ENCODE measurements at places on chromosomes 2 and 18.

DNA sequence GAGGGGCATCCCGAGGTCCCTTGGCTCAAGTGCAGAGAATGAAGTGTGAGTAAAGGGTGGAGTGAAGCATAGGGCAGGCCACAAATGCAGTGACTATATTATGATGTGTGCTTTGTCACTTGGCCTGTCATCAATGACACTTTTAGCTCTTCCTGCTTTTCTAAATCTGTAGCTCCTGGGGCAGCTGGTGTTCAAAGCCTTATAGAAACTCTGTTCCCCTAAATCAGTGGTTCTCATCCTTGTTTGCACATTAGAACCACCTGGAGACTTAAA, 135.6 kb upstream of the LGALSL start:
- DNase-seq: no peak

DNA sequence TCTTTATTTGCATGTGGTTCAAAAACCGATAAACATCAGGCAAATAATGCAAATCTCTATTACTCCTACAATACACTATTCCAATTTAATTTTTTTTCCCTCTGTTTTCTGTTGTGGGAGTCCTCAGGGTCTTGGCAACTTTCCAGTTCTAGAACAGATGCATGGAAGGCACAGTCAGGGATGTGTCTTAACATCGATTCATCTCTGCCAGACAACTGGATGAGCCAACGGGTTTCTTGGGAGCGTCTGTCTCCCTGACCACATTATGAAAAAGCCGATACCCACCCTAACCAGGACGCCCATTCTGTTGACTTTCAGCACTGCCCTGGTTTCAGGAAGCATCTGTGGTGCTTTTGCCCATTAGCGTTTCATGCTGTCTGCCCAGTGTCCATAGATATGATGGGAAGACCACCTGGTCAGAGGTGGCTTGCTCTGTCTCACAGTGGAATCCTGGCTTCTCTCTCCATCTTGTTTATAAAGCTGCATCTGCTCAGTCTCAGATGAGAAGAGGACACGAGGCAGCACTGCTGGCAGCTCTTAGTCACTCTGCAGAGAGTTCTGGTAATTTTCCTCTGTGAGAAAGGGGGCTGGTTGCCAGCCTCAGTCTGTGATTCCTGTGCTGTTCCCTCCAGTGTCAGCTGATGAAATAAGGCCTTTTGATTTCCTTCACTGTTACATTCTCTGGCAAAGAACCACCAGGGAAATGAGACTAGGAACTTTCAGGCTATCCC, 57.9 kb upstream of the KCNE4 start:
- peak; percentile 99 for DNase-seq

DNA sequence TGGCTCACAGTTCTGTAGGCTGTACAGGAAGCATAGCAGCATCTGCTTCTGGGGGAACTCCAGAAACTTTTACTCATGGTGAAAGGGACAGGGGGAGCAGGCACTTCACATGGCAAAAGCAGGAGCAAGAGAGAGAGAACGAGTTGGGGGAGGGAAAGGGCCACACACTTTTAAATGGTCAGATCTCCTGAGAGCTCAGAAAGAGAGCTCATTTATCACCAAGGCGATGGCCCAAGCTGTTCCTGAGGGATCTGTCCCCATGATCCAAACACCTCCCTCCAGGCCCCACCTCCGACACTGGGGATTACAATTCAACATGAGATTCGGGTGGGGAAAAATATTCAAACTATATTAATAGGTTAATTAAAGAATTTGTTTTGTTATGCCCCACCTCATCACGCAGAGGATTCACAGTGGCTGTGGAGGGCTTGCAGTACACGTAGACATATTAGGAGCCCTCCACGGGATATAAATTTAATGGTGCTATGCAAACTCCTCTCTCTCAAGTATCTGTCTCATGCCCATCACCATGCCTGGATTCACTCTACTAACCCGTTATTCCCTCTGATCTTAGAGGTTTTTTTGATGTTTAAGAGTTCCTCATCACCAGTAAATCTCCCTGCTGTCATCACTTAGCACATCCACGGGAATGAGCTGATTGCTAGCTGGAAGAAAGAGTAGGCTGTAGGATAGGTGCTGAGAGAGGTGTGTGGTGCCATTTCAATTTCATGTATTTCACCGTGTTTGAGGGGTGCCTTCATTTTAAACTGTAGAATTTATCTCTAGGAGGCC, 84.5 kb upstream of the ARHGAP28 start:
- DNase-seq: no peak

DNA sequence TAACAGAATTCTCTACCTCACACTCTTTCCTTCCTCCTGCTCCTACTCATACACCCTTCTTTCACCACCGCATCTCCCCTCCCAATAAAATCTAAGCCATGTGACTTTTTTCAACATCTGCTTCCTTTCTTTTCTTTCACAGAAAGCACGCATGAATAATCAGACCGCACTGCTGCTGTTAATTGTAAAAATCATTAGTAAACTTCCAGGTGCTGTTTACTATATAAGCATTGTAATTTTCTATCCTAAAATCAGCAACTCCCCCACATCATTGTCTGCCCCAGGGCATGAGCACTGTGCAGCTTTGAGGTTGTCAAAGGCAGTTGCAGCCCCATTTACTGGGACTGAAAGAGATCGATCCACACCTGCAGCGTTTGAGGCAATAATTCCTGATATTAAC, 782.6 kb upstream of the ID2 start:
- no peak for DNase-seq

DNA sequence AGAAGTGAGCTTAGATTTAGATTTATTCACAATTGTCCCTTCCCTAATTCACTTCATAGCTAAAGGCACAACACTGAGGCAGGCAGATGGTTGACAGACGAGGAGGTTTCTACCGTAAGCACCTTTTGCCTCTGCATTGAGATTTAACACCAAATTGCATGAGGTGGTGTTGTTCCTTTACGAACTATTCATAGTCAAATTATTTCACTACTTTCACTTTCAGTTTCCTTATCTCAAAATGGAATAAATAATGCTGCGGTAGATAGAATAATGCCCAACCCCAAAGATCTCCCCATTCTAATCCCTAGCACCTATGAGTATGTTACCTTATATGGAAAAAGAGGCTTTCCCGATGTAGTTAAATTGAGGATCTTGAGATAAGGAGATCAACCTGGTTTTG, 58.9 kb upstream of the LINC00305 start:
- no peak for DNase-seq

DNA sequence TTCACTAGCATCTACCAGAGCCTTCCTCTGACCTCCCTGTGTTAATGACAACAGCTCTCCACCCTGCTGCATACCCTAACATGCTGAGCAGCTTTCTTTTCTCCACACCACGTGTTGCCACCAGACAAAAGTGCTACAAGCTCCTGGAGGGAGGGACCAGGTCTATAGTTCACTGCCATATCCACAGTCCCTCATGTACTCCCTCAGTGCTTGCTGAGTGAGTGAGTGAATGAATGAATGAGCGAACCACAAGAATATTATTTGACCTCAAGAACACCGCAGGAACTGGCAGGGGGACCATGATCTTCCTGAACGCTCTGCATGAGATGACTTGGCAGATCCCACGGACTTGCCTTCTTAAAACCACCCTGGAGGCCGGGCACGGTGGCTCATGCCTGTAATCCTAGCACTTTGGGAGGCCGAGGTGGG, 47.4 kb upstream of the CAB39 start:
- DNase-seq: no peak

- DNase-seq: no peak
Measured at GRCh38 chr2:193332941-193333340, 1138.2 kb upstream of the TMEFF2 start.

DNA sequence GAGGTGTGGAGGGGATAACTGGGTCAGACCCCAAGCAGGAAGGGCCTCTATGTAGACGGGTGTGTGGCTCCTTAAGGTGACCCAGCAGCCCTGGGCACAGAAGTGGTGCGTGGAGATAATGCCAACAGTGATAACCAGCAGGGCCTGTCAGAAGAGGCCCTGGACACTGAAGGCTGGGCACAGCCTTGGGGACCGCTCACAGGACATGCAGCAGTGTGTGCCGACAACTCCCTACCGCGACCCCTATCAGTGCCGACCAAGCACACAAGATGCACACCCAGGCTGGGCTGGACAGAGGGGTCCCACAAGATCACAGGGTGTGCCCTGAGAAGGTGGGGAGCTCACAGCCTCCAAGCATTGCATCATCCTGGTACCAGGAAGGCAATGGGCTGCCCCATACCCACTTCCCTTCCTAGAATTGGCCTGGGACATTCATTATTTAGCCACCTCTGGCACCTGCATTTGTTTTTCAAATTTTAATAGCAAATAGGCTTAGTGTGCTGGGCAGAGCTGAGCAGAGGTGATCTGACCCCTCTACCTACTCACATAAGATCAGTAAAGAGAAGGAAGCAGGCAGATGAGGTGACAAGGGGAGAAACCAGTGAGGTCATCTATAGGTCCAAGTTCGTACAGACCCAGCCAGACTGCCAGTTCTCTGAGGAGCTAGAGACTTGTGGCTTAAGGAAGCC, 55.2 kb downstream of the BCL11A start:
- no peak for DNase-seq

- DNase-seq: no peak
Measured at GRCh38 chr2:240250150-240250984, 109.9 kb upstream of the OTOS start.

GRCh38 chr2:45833301-45833967, 182.0 kb downstream of the PRKCE start:
- DNase-seq: no peak

DNA sequence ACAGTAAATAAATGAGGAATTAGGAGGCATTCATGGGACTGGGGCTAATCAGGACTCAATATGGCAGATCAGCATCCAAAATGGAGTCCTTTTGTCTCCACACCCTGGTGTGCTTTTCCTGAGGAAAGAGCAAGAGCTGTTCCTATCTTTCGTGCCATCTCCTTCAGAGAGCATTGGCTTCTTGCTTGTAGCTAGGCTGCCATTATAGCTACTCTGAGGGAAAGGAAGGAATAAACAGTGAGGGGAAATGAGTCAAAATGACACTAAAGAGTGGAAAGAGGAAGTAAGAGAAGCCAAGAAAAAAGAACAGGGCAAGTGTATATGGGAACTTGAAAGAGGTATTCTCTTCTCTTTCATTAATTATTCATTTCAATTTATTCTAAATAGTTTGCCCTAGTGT, 8.4 kb upstream of the NMI start:
- DNase-seq: peak; percentile 7

DNA sequence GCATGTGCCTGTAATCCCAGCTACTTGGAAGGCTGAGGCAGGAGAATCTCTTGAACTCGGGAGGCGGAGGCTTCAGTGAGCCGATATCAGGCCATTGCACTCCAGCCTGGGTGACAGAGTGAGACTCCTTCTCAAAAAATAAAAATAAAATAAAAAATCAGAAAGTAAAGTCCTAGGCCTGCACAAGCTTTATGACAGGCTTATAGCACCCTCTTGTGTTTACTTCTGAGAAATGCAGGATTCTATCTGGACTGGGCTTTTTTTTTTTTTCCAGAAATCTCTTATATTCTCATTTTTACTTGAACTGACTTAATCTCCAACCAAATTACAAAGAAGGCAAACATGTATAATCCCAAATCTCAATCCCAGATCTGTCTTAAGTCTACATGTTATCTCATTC, 26.1 kb upstream of the REG3G start:
- DNase-seq: no peak

DNA sequence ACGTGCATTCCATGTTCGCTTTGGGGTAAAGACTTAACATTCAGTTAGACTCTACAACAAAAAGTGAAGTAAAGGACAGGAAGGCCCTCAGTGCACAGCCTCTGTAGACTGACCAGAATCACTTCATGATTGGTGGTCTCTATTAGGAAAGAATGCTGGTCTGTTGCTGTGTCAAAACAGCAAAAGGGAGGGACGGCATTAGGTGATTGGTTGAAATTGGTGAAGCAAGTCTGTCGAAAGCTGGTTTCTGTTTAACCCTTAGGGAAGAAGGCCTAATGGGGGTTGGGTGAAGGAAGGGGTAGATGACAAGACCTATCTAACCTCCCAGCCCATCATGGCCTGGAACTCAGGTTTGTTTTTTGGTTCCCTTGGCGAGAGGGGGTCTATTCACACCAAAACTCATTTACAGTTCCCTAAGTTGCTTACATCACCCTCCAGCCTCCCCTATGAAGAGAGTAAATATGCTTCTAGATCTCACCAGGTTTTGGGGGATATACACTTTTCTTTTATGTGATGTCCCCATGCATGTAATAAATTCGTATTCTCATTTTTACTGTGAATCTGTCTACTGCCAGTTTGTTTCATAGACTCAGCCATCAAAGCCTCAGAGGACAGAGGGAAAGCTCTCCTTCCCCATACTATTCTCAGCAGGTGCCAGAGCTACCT, 65.6 kb downstream of the TMEM17 start:
- DNase-seq: no peak

- DNase-seq: no peak
Measured at GRCh38 chr18:13247506-13247905, 28.9 kb downstream of the LDLRAD4 start.

- no peak for DNase-seq
Measured at GRCh38 chr2:241390301-241391206, 34.5 kb downstream of the FARP2 start.

DNA sequence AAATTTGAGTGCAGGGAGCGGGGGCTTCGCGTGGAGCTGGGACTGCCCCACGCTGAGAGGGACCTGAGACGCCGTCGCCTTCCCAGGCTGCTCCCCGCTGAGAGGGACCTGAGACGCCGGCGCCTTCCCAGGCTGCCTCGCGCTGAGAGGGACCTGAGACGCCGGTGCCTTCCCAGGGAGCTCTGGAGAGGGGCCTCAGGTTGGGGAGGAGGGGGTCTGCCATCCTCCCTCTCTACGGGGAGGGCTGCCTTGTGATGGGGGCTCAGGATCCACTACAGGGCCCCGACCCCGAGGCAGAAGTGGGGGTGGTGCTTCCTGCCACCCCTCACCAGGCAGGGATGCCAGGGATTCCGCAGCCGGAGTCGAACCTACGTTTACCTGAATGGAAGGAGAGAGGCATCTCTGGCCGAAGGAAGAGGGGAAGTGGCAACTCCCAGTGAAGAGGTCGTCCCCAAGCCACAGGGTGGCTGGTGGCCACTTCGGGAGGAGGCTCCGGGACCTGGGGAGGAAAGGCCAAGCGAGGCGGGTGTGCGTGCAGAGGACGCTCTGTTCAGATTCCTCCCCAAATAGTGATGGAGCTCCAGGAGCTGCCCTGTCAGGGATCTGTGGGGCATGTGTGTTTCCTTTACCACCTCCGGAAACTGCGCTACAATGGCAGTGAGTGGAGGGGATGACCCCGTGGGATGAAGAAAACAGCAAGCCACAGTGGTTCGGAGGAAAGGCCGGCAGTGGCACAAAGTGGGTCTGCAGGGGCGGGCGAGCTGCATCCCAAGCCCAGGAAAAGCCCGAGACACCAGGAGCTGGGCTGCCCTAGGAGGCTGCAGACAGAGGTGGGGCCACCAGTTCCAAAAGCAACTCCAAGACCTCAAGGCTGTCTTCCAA, 108.2 kb upstream of the CTDP1 start:
- DNase-seq: no peak

GRCh38 chr2:130916438-130916705, 79.7 kb downstream of the ARHGEF4 start:
- DNase-seq: no peak

GRCh38 chr2:69932596-69932922, 17.6 kb downstream of the MXD1 start:
- no peak for DNase-seq
